ENCODE measurements at places on chromosomes 16 and 17.

DNA sequence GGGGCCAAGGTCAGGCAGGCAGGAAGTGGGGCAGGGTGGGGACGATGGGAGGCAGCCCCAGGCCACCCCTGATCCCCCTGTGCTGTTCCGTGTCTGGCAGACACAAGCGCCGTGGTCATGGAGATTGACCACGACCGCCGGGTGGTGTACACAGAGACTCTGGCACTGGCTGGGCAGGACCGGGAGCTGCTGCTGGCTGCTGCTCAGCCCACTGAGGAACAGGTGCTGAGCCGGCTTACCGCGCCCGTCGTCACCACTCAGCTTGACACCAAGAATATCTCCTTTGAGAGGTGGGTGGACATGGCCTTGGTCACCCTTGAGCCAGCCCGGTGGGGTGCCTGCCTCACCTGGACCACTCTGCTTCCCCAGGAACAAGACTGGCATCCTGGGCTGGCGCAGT is 13.7 kb downstream of the CORO6 start:
- DNase-seq = no peak

- no peak for DNase-seq
These were observed 407.6 kb upstream of the PSMD7 start for GRCh38 chr16:73888840-73889490.

- peak; percentile 73 for DNase-seq
These were observed 217.3 kb downstream of the RBFOX3 start for GRCh38 chr17:79393358-79394052.

- no peak for DNase-seq
These were observed 15.7 kb downstream of the BCAR1 start for GRCh38 chr16:75235721-75236193.

GRCh38 chr16:86722970-86723369 is 144.6 kb downstream of the FOXL1 start:
- no peak for DNase-seq

GRCh38 chr17:37219876-37220606 is 155.7 kb upstream of the C17orf78 start:
- DNase-seq = no peak

- DNase-seq = no peak
These were observed 75.1 kb upstream of the C17orf78 start for GRCh38 chr17:37300683-37301082.
